ENCODE measurements at places on chromosomes 5 and 9.

DNA sequence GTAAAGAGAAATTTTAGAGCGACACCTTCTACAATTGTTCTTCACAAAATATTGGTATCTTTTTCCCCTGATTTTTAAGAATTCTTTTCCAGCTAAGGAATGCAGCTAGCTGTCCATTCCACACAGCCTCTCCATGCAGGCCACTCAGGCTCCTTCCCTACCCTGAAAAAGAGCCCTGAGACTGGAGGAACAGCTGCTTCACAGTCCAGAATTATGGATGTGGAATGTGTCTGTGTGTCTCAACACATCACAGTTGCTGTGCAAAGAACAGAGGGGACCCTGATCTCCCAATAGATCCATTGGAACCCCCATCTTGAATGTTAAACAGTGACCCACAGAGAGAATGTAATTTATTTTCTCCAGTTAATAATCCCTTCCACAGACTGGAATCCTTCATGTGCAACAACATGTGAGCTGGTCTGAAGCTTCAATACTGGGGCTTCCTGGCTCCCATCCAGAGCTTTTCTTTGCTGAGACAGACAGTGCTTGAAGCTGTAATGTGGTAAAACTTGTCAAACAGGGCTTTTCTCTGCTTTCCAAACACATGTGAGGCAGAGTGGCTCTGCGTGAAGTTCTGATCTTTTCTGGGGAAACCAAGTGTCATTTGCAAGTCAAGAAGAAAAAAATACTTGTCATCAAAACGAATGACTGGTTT, 53.3 kb upstream of the SMC5 start:
- no peak for DNase-seq

GRCh38 chr5:329768-330167, 8.3 kb downstream of the AHRR start:
- no peak for DNase-seq

DNA sequence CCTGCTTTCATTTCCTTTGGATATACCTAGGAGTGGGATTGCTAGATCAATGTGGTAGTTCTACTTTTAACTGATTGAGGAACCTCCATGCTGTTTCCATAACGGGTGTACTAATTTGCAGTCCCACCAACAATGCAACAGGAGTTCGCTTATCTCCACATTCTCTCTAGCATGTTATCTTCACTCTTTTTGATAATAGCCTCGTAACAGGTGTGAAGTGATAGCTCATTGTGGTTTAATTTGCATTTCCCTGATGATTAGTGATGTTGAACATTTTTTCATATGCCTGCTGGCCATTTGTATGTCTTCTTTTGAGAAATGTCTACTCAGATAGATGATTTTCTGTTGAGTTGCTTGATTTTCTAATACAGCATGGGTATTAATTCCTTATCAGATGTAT, 142.2 kb downstream of the ZNF462 start:
- no peak for DNase-seq

- no peak for DNase-seq
These were observed 163.9 kb upstream of the RASA1 start for GRCh38 chr5:87103616-87104287.

All from HT1080 (cell line).